Right hindlimb (tissue), 1 donor: ENCODE measurements at places on chromosomes 5 and 9.

- peak; percentile 33 for DNase-seq
Measured at GRCh38 chr5:98309785-98310598, 463.5 kb upstream of the RGMB start.

GRCh38 chr5:154485850-154486426, 7.9 kb upstream of the HAND1 start:
- no peak for DNase-seq

DNA sequence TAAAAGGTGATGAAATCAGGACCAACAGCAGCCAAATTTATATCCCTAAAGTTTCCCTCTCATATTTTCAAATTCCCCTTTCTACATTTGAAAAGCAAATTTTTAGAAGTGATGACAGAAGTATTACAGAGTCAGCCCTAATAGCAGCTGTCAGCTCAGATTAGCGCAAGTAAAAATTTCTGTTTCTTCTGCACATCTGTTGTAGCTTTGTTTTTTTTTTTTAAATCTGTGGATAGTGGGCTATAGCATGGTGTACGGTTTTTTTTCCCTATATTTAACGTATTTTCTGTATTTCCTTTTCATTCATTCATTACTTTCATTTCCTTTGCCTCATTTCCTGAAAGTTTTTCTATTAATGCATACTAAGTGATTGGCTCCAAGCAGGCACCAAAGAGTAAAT, 99.1 kb downstream of the MACIR start:
- no peak for DNase-seq

GRCh38 chr9:97293207-97293721, 14.2 kb upstream of the CCDC180 start:
- DNase-seq: peak; percentile 81

DNA sequence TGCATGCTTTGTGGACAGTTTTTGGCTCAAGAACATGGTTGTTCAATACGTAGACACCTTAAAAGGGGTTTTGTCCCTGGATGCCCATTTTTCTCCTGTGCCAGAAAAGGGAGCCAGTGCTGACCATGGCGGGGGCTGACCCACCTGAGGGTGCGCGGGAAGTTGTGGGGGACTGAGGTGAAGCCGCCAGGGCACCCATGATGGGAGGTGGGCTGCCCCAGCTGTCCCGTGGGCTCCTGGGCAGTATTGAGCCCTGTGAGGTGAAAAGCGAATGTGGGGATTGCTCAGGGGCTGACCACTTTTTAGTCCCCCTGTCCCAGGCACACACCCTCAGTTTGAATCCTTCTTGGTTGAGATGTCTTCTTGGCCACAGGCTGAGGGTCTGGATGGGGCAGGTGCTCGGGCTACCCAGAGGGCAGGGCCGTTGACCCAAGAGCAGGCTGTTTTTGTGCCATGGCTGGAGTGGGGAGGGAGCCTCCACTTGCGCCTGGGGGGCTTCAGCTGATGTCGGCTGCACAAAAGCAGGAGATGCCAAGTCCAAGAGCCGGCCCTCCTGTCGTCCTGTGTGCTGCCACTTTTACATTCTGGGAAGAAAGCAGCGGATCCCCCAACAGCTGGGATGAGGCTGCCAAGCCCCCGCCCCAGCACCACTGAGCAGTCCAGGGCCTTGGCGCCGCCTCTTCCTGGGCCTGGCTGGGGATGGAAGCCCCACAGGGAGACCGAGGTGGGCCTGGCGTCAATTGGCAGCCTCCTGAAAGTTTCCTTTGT, 120.1 kb downstream of the WNK2 start:
- peak; percentile 28 for DNase-seq

- no peak for DNase-seq
Measured at GRCh38 chr5:110623874-110624273, 102.6 kb downstream of the TMEM232 start.

- DNase-seq: no peak
Measured at GRCh38 chr5:7467179-7467578, 71.2 kb downstream of the ADCY2 start.

DNA sequence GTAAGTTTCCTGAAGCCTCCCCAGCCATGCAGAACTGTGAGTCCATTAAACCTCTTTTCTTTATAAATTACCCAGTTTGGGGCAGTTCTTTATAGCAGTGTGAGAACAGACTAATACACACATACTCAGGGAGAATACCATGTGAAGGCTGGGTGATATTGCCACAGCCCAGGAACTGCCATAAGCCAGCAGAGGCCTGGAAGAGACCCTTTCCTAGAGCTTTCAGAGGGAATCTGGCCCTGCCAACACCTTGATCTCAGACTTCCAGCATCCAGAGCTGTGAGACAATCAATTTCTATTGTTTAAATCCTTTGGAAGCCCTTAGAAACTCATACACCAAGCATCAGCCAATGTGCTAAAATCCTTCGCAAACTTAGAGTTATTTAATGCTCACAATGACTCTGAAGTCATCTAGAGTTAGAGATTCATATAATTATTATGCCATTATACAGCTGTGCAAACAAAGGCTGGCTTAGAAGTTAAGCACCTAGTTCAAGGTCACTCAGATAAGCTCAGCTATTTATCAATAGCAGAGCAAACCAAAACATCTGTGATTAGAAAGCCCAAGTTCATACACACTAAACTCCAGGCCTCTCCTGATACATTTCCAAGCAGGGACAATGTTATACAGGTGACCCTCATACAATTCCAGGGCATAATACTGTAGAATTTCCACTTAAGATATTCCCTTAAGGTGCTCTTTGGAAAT, 531.8 kb upstream of the DAP start:
- no peak for DNase-seq

DNA sequence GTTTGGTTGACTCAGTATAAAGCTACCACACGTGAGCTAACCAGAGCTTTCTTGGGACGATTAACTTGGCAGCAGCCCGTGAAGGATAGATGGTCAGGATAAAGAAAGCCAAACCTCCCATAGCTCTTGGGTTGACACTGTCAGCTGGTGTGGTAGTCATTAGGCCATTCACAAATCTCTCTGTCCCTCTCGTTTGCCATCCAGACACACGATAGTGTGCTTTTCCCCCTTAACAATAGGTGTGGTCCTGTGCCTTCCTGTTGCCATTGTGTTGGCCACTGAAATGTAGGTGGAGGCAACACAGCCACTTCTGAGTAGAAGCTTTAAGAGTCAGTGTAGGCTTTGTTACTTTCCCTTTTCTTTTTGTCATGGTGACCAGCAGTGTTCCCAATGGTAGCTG, 11.7 kb downstream of the OR13J1 start:
- DNase-seq: no peak

- peak; percentile 79 for DNase-seq
Measured at GRCh38 chr5:176658007-176658599, 10.8 kb downstream of the TSPAN17 start.

GRCh38 chr5:178587763-178588611, 2.2 kb downstream of the COL23A1 start:
- DNase-seq: peak; percentile 50

GRCh38 chr5:51326844-51327243, 56.4 kb upstream of the ISL1 start:
- no peak for DNase-seq

DNA sequence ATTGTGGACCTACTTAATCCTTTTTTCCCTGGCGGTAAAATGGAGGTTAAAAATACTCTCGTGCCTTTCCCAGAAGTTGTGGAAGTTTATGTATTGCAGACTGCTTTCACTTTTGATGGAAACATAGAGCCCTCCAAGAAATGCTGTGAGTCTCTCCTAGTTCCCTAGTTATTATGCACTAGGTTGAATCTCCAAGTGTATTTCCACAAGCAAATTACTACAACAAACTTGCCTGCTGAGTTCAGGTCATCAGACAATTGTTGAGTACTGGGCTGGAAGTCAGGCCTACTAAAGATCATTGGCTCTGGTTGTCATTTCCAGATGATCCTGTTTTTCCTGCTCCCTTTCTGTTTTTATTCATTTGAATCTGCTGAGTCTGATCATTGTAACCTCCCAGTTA, 104.1 kb downstream of the CD180 start:
- no peak for DNase-seq

DNA sequence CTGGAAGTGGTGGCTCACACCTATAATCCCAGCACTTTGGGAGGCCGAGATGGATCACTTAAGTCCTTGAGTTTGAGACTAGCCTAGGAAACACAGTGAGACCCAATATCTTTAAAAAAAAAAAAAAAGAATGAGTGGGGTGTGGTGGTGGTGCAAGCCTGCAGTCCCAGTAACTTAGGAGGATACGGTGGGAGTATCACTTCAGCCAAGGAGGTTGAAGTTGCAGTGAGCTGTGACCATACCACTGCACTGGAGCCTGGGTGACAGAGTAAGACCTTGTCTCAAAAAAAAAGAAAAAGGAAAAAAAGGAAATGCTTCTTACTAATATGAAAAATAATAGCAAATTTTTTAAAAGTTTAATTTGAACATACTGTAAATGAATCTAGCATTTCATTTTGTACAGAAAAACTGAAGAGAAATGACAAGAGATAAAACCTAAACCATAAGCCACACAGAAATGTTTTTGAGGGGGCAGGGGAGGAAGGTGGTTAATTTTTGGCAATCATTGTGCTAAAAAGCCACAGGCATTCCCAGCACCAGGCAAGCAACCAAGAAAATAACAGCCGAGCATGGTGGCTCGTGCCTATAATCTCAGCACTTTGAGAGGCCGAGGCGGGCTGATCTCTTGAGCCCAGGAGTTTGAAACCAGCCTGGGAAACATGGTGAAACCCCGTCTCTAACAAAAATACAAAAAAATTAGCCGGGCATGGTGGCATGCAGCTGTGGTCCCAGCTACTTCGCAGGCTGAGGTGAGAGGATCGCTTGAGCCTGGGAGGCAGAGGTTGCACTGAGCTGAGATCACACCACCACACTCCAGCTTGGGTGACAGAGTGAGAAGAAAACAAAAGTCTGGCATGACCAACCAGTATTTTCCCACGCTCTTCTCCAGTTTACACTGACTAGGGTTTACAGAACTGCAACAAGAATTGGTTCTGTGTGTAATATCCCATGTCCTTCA, 114.5 kb upstream of the NR5A1 start:
- DNase-seq: no peak

GRCh38 chr9:26391036-26391435, 501.6 kb downstream of the CAAP1 start:
- DNase-seq: no peak

DNA sequence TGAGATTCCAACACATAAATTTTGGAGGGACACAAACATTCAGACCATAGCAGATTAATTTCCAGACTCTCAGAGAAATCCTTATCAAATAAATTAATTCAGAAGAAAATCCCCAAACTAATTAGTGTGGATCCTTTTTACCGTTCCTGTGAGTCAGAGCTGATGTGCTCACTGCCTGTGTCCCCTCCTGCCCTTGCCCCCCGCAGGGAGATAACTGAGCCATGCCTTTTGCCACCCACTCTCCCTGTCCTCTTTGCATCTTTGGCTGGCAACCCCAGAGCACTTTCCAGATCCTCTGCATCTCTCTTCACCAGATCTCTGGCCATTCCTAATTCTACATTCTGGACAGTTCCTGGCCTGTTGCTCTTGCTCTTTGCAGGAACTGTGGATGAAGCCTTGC, 135.4 kb upstream of the MAP1B start:
- DNase-seq: no peak

DNA sequence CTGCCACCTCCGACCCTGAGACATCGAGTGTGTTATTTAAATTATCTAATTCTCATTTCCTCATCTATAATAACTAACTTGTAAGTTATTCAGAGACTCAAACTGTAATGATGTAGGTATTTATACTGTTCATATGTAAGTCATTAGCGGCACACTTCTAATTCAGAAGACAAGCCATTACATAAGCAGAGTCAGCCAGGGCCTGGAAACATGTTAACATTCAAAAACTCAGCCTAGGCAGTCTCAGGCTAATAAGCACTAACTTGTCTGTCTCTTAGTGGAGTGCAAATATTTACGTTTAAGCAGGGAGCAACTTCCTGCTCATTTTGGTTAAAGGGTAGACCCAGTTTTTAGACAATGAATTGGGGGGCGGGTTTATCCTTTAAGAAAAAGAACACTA, 598.4 kb downstream of the ACTL7B start:
- no peak for DNase-seq

GRCh38 chr5:102528600-102528999, 29.8 kb upstream of the SLCO6A1 start:
- DNase-seq: no peak

DNA sequence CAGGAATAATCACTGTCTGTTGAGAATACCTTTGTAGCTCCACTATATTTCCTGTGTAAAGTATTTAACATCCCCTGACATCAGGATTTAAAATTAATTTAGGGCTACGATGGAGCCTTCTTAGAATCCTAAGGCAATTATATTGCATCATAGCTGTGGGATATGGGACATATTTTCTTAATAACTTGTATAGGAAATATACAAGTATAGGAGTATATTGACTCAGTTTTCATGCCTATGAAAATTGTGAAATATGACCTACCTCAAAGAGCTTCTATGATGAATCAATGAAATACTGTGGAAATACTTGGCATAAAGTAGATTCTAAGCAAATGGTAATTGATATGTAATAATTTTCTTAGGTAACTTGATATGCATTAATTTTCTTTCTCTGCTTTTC, 221.0 kb upstream of the KLF4 start:
- DNase-seq: no peak

DNA sequence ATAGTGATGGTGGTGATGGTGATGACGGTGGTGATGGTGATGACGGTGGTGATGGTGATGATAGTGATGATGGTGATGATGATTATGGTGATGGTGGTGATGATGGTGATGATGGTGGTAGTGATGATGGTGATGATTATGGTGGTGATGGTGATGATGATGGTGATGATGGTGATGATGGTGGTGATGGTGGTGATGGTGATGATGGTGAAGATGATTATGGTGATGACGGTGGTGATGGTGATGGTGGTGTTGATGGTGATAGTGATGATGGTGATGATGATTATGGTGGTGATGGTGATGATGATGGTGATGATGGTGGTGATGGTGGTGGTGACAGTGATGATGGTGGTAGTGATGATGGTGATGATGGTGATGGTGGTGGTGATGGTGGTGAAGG, 149.2 kb upstream of the IRX1 start:
- no peak for DNase-seq

- no peak for DNase-seq
Measured at GRCh38 chr9:93578844-93579243, 2.5 kb downstream of the PHF2 start.

GRCh38 chr9:93290495-93291434, 106.8 kb downstream of the WNK2 start:
- no peak for DNase-seq

DNA sequence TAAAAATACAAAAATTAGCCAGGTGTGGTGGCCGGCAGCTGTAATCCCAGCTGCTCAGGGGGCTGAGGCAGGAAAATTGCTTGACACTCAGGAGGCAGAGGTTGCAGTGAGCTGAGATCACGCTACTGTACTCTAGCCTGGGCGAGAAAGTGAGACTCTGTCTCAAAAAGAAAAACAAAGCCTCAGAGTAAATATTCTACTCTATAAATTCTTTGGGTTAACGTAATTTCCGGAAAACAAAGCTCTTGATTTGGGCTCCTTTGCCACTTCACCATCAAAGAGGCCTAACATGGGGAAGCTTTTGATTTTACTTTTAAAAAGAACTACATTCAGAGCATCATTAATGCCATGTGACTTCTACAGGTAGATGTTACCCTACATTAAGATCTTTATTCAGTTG, 103.1 kb downstream of the SERINC5 start:
- no peak for DNase-seq

GRCh38 chr5:126099077-126099476, 324.1 kb upstream of the GRAMD2B start:
- DNase-seq: no peak
